ENCODE measurements at places on chromosomes 11 and 22. TPM values are rescaled to one million over a fixed set of nuclear protein-coding genes. Genes with fewer than 3 reads are reported as not detected.

PRRG4 gene
- total RNA-seq = not detected

FXYD2 gene
- total RNA-seq = not detected

OR52I1 gene
- total RNA-seq = not detected

ACCS gene
- total RNA-seq = 17.5 TPM

CRYBB3 gene
- not detected for total RNA-seq

HEPHL1 gene
- not detected for total RNA-seq

PATE2 gene
- total RNA-seq = not detected

TPBGL gene
- total RNA-seq = 0.51 TPM

OR8K3 gene
- total RNA-seq = not detected

C1QTNF5 gene
- 42.8 TPM for total RNA-seq

OR4S1 gene
- total RNA-seq = not detected

SLC25A45 gene
- 3.5 TPM for total RNA-seq

ZNF214 gene
- 2.0 TPM for total RNA-seq

ASCL2 gene
- total RNA-seq = not detected
